Stimulated activated CD4-positive, alpha-beta T cell treated with anti-CD3 and anti-CD28 coated beads, Interleukin-2, amount 100 ng/mL, for 24 hours (primary cell): ENCODE measurements at places on chromosomes 4 and X.

- DNase-seq: no peak
Observed at GRCh38 chrX:153688911-153689590, 1.3 kb downstream of the SLC6A8 start.

DNA sequence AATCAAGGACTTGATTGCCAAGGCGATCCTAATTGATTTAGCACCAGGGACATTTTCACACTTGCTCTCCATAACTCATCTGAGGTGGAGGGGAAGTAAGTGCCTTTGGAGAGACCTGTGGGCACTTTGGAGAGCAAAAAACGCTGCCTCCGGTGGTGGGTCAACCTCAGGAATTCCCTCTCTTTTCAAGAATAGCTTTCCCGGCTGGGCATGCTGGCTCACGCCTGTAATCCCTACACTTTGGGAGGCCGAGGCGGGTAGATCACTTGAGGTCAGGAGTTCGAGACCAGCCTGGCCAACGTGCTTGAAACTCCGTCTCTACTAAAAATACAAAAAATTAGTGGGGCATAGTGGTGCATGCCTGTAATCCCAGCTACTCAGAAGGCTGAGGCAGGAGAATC lies 49.2 kb downstream of the PRPS1 start:
- DNase-seq: no peak

DNA sequence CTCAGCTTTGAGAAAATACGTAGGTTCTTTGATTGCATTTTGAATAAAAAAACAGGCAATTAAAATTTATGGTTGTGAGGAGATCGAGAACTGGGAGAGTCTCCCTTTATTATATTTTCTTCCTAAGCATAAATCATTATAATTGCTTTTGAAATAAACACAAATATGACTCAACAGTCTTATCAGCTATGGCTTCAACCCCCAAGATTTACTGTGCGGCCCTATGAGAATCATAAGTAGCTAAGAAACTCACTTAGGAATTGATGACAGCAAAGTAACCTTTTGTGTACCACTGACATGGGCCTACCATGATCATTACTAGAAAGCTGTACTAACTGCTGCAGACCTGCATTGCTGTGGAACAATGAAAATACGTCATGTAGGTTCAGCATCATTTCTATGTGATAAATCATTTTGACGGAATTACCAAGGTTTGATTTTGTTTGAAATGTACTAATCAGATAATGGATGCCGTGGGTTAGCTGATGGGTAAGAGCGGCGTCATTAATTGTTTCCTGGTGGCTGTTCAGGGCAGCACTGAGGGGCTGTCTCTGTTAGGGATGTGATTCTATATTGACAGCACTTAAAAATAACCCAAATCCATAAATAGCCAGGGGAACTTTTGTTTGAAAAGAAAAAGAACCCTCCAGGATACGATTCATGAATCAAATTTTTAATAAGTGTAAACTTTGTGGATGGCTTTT lies 51.5 kb upstream of the GPRIN3 start:
- no peak for DNase-seq

GRCh38 chr4:169105620-169106019 lies 95.6 kb upstream of the CBR4 start:
- no peak for DNase-seq

DNA sequence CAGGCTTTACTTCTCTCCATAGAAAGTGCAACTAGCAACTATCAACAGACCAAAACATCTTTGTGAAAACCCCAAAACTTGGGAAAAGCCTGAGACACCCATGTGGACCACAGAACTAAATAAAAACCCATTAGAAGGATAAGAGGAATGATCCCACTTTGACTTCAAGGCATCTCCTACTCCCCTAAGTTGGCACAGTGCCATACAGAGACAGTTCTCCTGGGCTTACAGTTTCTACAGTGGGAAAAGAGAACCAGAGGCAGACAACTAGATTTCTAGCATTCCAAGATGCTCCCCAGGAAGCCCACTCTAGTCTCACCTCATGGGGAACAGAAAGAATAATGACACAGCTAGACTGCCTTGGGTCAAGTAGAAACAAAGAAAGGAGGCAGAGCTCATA lies 20.4 kb downstream of the TMLHE start:
- DNase-seq: no peak

GRCh38 chr4:98232202-98232601 lies 29.0 kb upstream of the RAP1GDS1 start:
- DNase-seq: no peak

DNA sequence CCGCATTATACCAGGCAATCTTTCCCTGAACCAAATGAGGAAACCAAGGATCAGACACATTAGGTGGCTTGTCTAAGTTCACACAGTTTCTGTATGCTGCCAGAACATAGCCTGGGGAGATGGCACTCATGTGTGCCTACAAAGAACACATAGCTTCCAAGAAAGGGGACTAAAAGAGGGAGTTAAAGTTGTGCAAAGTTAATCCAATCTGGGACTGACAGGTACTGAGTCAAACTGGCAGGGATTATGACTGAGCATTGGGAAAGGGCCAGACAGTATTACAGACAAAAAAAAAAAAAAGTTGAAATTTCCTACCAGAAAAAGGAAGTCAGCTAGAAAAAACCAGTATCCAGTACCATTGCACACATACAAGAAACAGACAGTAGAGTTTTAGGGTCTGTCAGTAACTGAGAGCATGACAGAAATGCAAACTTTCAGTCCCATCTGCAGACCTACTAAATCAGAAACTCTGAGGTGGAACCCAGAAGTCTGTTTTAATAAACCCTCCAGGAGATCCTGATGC lies 37.2 kb downstream of the ADAMTS3 start:
- no peak for DNase-seq

DNA sequence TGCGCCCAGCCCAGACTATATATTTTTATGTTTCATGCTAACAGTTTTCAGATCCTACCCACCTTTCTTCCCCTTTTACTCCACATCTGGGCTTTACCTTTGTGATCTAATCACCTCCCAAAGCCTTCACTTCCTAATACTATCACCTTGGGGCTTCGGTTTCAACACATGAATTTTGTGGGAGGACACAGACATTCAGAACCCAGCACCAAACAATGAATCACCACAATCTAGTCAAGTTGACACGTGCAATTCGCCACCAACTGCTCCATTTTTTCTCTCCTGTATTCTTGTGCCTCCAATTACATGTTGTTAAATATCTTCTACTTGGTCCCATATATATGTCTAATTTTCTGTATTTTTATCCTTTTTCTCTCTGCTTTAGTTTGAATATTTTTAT lies 41.8 kb upstream of the STX18 start:
- no peak for DNase-seq

- DNase-seq: peak; percentile 68
Observed at GRCh38 chrX:12771445-12772069, 19.7 kb upstream of the PRPS2 start.

GRCh38 chr4:14318671-14319070 lies 683.6 kb upstream of the CPEB2 start:
- no peak for DNase-seq

GRCh38 chr4:10369517-10369916 lies 87.7 kb downstream of the ZNF518B start:
- DNase-seq: no peak

- no peak for DNase-seq
Observed at GRCh38 chrX:115058276-115058675, 40.9 kb upstream of the IL13RA2 start.

DNA sequence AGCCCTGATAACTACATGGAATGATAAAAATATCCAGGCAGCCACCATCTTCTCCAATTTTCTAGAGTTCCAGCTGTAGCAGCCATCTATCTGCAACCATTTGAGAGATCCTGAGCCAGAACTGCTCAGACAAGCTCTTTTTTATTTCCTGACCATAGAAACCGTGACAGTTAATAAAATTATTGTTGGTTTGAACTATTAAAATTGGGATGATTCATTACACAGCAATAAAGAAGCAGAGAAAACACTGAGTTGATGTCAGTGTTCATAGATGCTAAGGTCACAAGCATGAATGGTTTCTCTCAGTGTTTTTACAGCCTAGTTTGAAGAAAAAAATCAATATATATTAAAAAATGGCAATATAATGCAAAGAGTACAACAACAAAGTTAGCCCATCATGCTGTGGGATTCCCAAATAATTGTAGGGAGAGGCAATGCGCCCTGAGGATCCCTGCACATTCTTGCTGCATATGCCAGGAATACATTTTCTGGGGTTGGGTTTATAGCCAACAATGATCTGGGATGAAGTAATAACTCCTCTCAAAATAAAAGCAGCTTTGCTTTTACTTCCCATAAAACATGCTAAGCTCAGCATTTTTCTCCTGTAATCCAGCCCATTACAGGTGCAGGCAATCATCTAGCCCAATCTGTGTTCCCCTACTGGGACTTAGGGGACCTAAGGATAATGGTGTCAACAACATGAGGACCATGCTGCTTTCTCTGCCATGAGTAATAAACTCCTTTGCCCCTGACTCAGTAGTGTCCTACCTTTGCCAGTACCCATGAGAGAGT lies 84.0 kb downstream of the PABPC4L start:
- no peak for DNase-seq

DNA sequence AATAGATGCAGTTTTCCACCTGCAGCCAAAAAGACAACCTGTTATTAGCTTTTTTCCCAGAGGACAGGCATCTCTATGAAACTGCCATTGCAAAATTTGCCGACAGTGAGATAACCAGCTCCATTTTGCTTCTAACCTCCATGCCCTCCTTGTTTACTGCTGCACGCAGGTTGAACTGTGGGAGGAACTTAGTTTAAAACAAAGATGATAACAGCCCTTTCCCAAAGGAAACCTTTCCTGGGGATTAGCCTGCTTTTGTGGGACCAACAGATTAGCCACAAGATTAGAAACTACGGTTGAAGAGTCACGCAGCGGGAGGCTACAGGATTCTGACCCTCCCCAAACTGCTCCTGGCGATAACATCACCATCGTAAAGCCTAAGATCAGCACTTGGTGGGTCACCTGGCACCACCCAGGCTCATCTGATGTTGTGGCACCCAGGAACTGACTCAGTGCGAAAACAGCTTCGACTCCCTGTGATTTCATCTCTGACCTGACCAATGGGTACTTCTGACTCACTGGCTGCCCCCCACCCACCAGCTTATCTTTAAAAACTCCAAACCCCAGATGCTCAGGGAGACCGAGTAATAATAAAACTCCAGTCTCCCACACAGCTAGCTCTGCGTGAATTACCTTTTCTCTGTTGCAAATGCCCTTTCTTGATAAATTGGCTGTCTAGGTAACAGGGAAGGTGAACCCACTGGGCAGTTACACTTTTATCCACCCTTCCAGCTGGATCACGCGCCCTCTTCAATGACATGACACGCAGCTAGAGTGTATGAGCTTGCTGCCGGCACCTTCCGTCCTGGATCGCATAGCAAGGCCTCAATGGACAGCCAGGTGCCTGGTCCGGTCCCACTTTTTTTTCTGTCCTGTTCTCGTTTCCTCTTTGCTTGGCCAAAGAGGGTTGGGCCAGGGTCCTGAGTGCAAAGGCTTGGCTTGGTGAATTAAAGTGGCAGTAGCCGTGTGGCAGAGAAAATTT lies 27.2 kb downstream of the NOP14 start:
- DNase-seq: peak; percentile 79

- DNase-seq: no peak
Observed at GRCh38 chrX:69919749-69920148, 130.0 kb downstream of the AWAT2 start.

DNA sequence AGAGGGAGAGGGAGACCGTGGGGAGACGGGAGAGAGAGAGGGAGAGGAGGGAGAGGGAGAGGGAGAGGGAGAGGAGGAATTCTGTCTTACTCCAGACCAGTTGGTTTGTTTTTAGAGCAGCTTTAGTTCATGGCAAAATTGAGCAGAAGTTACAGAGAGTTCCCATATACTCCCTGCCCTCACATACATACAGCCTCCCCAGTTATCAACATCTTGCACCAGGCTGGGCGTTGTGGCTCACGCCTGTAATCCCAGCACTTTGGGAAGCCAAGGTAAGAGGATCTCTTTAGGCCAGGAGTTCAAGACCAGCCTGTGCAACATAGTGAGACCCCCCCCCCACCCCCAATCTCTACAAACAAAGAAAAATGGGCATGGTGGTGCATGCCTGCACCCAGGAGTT lies 79.8 kb upstream of the OGT start:
- no peak for DNase-seq

GRCh38 chr4:57023104-57023503 lies 44.4 kb downstream of the POLR2B start:
- no peak for DNase-seq

- DNase-seq: no peak
Observed at GRCh38 chr4:139596034-139596683, 40.1 kb upstream of the SETD7 start.

- DNase-seq: no peak
Observed at GRCh38 chr4:54092405-54093323, 7.3 kb upstream of the GSX2 start.

DNA sequence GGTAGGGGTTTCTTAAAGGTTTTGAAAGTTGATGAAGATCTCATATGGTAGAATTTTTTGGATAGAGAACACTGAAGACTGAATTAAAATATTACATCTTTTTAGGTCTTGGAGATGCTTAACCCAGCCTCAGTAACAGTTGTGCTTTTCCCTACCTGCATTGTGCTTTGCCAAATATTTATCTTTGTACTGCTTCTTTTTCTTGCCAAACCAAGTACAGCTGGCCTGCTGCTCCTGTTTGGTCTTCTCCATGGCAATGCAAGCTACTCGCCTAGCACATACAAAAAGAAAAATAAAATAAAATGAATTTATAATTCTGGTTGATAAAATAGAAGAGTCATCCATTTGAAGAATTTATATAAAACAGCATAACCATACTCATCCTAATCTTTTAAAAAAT lies 95.4 kb downstream of the NYX start:
- DNase-seq: no peak

- no peak for DNase-seq
Observed at GRCh38 chrX:79100791-79101484, 43.5 kb upstream of the GPR174 start.

GRCh38 chrX:114500622-114501021 lies 83.3 kb upstream of the HTR2C start:
- DNase-seq: no peak

- DNase-seq: no peak
Observed at GRCh38 chr4:176448761-176449160, 129.0 kb downstream of the SPCS3 start.

- no peak for DNase-seq
Observed at GRCh38 chr4:21954916-21955315, 6.3 kb upstream of the KCNIP4 start.

DNA sequence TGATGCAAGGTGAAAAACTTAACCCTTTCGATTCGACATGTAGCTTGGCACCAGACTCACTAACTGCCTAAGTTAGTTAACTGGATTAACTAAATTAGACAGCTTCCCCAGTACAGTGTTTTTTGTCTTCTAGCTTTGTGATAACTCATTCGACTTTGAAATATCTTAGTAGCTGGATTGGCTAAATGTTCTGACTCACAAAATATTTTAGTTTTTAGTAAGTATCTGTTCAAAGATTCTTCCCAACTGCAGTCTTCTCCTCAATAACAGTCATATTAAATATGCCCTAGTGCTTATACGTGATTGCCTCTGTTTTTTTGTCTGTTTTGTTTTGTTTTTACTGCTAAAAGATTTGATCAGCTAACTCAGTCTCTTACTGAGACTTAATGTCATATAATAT lies 102.9 kb downstream of the KCNIP4 start:
- DNase-seq: no peak
